Activated CD4-positive, alpha-beta T cell treated with anti-CD3 and anti-CD28 coated beads, Interleukin-2, amount 50 U/mL, for 1 hour (primary cell): ENCODE measurements at places on chromosomes 4 and X.

DNA sequence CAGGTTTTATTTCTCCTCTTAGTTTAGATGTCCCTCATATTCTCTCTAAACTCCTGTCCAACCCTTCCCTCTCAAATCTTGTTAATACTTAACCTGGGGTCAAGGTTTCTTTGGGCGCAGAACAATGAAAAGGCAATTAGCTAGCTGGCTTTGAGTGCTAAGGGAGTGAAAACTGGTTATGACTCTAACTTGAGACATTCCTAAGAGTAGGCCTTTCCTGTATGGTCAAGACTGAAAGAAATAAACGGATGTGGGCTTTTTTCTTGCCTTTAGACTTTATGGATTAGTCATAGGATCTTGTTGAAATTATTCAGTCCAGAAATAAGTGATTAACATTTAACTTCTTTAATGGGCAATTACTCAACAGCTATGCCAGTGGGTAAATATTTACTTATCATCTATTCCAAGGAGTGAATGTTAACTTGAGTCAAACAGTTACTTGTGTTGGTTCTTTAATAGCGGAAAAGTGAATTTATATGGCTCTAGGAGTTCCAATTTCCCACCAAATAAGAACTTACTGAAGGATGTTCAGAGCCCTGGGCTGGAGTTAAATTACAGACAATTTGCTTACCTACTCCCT, 141.7 kb upstream of the SCML1 start:
- DNase-seq: no peak

DNA sequence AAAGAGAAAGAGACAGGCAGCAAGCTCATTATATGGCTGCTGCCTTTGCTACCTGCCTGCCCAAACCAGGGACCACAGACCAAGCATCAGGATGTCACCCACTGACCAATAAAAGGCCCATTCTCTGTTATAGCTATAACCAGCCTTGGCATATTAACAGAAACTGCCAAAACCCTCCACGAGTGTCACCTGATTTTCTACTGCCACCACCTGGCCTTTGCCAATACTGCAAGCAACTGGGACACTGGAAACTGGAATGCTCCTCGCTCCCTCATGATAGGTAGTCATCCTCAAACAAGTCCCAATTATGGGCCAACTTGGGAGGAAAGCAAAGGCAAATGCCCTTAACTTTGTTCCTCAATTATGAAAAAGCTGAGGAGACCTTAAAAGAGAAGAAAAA, 76.0 kb downstream of the SPIN4 start:
- peak; percentile 0 for DNase-seq

DNA sequence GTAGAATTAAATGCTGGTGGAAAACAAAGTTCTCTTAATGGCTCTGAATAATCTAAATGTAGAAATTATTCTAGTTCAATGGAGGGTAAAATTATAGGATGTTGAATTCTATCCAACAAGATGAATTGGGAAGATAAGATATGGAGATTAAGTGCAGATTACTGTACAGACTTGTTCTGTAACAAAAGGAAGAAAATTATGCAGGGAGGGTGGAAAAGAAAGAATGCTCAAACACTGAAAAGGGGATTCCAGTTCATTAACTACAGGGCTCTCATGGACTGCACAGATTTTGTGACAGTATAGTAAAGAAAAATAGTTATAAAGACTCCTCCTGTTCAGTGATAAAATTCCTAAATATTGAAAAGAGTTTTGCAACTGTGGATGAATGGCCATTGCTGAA, 1794.0 kb upstream of the PCDH7 start:
- DNase-seq: no peak

DNA sequence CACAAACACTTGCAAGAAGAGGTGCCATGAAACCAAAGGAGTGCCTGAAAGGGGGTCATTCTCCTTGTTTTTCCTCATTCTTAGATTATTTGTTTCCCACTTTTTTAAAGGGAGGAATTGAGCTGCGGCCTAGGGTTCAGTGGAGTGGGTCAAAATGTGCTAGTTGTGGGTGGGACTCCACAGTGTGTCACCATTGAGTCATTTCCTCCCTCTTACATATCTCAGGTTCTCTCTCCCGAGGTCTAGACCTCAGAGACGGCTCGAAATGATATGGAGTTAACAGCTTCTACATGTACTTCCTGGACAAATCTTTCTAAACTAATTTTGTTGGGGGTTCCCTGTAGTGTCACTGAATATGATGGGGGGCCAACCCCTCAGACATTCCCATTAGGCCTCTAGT, 328.4 kb upstream of the SPANXN1 start:
- no peak for DNase-seq

GRCh38 chrX:275967-276580, 5.1 kb upstream of the PLCXD1 start:
- peak; percentile 35 for DNase-seq

DNA sequence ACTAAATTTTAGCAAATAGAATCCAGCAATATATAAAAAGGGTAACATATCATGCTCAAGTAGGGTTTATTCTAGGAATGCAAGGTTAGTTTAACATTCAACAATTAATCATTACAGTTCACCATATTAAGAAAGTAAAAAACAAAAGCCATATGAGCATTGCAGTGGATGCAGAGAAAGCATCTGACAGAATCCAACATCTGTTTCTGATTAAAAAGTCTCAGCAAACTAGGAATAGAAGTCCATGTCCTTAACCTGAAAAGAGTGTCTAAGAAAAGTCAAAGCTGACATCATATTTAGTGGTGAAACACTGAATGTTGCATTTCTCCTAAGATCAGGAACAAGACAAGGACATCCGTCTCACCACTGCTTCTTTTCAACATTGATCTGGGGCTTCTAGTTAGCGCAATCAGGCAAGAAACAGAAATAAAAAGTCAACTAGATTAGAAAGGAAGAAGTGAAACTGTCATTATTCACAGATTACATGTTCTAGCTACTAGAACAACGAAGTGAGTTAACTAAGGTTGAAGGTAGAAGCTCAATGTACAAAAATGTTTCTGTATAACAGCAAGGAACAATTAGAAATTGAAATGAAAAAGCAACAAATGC, 49.3 kb downstream of the MRPL1 start:
- no peak for DNase-seq

DNA sequence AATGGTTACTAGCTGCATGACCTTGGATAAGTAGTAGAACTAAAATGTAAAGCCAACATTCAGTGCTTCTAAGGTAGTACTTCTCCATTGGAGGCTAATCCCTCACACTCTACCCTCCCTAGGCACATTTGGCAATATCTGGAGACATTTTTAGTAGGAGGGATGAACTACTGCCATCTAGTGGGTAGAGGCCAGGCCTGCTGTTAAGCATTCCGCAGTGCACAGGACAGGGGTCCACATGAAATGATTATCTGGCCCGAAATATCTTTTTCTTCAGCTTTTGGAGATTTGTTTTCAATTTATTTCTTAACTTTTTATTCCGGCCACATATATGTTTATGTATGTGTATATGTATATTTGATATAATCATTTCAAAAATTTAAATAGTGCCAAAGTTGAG, 36.0 kb upstream of the SPANXC start:
- no peak for DNase-seq

DNA sequence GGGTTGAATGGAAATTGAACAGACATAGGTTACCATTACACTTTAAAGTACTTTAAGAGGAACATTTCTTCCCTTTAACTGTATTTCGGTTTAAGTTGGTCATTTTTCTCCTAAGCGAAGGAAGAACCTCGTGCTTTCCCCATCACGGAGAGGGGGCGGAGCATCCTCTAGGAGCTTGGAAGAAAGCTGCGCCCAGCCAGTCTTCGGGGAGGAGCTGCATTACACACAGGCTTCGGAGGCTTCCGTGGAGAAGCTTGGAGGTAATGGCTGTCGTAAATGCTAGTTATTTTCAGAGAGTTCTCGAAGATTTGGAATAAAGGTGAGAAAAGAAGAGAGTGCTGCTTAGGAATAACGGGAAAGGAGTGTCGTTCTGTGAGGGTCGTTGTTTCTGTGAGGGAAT, at the start of gene PWWP3B:
PWWP3B (plus strand) TSS at position 199 of the 400 bp plus-strand sequence. CDS start 37,128 bp downstream, outside the sequence.
- no peak for DNase-seq

DNA sequence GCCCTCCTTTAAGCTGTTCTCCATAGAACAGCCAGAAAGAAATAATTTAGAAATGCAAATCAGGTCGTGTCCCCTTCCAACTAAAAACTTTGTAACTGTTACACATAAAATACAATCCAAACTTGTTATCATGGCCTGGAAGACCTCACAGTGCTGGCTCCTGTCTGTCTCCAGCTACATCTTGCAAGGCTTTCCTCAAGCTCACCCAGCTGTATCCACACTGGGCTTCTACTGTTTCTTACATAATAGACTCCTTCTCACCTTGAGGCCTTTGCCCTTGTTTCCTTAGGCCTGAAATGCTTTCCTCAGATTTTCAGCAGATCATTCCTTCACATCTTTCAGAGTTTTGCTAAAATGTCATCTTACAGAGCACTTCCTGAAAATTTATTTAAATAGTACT, 33.5 kb upstream of the USP53 start:
- no peak for DNase-seq

DNA sequence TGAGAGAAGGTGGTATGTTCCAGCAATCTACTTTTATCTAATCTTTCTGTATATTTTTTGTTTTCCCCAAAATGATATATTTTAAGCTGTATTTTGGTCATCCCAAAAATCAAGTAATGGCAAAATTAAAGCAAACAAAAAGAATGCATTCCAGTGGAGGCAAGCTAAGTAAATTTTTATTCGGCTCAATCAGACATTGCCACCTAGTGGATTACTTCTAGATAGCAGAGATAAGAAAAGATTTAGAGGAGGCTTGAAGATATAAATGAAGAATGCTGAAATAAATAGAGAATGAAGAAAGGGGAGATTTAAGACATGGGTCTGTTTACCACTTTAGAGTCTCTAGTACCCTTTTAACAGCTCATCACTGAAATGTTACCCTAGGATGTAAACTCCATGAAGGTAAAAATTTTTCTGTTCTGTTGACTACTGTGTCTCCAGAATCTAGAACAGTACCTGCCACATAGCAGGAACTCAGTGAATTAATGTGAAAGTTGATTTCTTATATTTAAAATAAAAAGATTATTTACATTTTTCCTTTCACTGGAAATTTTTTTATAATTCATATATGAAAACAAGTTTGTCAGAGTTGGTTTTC, 110.9 kb upstream of the ANK2 start:
- no peak for DNase-seq

- no peak for DNase-seq
Measured at GRCh38 chr4:11263208-11263607, 165.5 kb downstream of the HS3ST1 start.

GRCh38 chrX:139112432-139112831, 400.9 kb upstream of the FGF13 start:
- no peak for DNase-seq

DNA sequence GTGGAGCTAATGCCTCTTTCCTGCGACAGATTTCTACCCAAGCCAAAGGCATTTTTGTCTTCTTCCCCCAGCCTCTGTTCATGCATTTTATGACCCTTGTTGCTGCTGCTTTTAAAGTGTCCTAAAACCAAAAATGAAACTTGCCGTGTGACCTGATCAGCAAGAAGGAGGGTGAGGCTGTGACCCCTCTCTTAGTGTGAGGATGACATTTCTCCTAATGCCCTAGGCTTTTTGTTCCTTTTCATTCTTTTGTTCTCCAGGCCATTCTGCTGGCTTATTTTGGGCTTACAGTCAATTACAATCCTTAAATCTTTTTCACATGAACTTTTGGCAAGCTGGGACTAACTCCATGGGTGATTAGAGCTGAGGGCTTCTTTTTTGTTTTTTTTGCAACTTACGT, 34.4 kb downstream of the PTTG2 start:
- no peak for DNase-seq

GRCh38 chr4:81366779-81367178, 104.9 kb downstream of the RASGEF1B start:
- no peak for DNase-seq

GRCh38 chrX:13574600-13574999, 5.2 kb downstream of the EGFL6 start:
- DNase-seq: no peak

- DNase-seq: no peak
Measured at GRCh38 chr4:163991298-163991865, 496.9 kb downstream of the TMA16 start.

GRCh38 chrX:68048774-68049173, 384.5 kb downstream of the OPHN1 start:
- DNase-seq: no peak

- no peak for DNase-seq
Measured at GRCh38 chr4:145773581-145774234, 93.8 kb downstream of the C4orf51 start.

DNA sequence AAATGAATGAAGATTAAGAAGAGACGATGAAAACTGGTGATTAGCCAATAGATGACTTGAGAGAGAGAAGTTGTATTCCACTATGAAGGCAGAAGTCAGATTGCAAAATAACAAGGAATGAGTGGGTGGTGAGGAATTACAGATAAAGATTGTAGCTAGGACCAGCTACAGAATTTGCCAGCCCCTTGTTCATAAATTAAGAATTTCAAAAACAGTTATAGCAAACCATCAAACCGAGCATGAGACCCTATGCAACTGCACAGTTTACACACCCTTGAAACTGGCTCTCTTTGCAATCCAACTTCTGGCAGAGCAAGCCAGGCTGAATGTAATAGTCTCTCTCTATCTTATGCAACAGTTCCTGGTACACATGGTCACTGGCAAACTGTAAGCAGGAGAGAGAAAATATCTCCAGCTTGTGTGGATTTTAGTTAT, 35.2 kb downstream of the STAP1 start:
- no peak for DNase-seq

DNA sequence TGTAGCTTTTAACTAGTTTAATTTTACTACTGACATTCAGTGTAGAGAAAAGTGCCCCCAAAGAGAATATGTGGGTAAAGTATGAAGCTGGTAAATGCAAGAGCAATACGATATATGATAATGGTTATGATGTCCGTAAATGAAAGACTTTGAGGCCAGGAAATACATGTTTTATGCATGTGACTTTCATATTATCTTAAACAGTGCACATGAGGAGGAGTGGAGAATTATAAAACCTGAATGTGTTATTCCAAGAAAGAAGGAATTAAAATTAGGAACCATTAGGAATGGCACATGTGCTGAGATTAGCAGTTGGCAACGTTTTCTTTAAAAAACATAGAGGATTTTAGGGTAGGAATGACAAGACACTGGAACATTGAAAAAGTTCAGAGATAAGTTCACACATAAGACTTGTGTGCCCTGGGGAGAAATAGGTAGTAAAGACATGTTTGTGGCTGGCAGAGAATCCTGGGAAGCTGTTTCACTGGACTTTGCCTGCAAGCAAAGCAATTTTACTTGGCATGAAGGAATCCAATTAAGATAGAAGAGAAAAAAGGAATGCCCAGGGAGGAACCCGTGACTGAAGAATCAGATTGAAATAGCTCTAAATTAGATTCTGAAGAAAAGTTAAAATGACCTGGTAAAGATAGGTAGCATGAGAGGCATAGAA, 20.0 kb downstream of the GK start:
- DNase-seq: no peak

- DNase-seq: no peak
Measured at GRCh38 chr4:66062921-66063320, 392.6 kb upstream of the EPHA5 start.

- no peak for DNase-seq
Measured at GRCh38 chr4:118772081-118772766, 63.7 kb downstream of the SEC24D start.

- no peak for DNase-seq
Measured at GRCh38 chrX:115900425-115900824, 270.1 kb upstream of the AGTR2 start.
